ENCODE measurements at places on chromosomes 4 and X.

GRCh38 chr4:165009493-165010227, 22.1 kb upstream of the TRIM60 start:
- no peak for DNase-seq

GRCh38 chrX:1105671-1106419, 106.6 kb downstream of the CRLF2 start:
- no peak for DNase-seq

DNA sequence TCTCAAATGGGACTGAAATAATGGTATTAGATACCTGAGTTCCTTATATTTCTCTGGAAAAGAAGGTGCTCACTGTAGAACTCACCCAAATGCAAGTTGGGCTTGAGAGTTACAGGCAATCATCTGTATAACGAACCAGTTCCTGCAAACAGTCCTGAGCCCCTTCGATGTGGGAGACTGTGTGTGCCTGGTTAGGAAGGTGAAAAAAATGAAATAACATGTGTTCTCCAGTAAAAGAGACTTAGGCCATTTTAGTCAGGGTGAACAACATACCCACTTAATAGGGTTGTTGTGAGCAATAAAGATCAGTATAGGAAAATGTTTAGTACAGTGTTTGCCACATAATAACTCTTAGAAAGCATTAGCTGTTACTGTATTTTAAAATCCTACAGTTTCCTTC, 23.4 kb downstream of the STIM2 start:
- no peak for DNase-seq

DNA sequence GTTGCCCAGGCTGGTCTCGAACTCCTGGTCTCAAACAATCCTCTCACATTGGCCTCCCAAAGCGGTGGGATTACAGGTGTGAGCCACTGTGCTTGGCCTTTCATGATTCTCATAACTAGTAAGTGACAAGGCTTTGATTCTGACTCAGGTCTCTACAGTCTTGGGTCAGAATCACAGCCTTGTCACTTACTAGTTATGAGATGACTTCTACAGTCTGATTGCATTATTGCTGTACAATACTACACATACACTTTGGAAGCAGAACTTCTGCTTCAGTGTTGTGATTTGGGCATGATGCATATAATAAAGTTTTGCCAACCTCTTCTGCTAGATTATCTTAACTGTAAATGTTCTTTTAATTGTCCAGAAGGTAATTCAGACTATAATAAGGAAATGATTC, 123.3 kb downstream of the KDM6A start:
- DNase-seq = no peak

DNA sequence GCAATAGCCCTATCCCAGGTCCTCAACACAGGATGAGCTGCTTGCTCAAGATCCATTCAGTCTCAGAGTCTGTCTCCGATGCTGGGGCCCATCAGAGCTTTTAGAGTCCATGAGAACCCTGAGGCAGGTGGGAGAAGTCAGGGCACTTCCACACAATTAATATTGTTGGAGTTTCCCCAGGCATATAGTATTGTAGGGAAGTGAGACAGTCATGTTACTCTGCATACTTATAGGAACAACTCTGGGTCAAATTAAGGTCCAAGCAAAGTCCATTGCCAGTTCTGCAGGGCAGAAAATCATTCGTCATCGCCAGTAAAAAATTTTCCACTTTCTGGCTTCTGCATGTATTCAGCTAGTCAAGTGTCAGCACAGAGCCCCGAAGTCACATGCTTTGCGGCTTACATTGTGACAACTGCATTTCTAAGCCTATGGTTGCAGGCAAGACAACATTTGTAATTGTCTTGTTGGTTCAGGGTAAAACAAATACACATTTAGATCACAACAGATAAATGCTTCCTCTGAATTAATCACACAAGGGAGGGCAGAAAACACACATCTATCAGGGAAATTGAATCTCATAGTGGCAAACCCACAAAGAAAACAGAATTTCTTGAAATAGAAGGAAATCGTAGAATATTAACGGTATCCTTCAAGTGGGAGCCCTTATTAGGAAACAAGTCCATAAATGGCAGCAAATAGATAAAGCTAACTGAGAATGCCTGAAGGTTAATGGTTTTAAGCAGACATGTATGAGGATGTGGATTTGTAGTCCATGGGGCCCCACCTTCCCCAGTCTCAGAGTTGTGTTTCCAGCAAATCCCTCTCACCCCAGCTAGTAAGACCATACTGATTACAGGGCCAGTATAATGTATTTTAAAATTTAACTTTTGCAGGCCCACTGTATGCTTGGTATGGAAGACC, 412.1 kb upstream of the RASGEF1B start:
- no peak for DNase-seq

DNA sequence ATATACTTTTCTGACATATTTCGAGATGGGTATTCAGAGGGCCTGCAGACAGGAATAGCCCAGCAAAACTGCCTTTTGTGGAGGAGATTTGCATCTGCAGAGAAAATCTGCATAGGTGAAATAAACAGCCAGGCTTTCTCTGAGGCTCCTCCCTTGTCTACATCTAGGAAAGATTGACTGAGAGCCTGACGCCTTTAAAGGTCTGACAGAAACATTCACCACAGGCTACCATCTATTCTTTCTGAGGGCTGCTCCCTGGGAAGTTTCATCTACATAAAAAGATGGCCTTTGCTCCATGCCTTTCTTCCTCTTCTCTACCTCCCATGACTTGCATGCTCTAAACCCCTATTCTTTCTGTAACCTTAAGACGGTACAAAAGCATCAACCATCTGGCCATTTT, 55.0 kb upstream of the AP1S2 start:
- no peak for DNase-seq
